ENCODE measurements at places on chromosomes 12 and 14.

DNA sequence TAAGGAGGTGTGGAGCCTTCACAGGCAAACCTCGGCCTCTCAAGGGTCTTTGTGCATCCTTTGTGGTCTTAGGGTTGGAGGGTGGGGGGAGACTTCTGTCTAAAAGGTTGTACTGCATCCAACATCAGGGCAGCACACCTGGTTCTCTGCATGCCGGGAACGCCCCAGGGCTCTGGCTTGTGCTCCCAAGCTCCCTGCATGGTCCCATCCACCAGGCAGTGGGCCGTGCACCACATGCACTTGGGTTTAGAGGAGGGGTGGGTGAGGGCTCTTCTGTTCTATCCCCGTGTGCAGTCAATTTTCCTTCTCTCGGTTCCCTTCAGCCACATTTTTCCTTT is 86.1 kb downstream of the CPSF2 start:
- DNase-seq: no peak

DNA sequence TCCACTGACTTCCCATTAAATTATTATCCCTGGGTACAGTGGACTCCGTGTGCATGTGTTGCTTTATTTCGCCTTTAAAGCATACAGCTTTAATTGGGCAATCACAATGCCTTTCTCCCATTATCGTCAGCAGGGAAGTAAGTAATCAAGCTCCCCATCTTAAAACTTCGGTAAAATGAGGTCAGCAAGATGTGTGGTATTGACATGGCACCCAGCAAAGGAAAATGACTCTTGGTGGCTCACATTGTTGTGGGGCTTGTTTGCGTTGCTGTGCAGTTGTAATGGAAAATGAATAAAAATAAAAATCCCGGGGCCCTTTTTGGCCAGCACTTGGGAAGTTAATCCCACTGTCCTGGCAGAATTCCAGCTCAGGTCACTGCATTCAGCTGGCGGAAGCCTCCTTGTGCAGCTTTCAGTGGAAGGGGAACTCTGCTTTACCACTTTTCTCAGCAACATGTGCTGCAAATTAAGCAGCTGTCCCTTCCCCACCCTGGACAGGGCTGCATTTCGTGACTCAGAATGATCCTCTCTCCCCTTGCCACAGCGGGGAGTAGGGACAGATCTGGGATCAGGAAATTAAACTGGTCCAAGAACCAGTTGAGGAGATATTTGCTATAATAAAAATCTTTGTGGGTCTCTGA is 13.9 kb upstream of the ATP2A2 start:
- no peak for DNase-seq

DNA sequence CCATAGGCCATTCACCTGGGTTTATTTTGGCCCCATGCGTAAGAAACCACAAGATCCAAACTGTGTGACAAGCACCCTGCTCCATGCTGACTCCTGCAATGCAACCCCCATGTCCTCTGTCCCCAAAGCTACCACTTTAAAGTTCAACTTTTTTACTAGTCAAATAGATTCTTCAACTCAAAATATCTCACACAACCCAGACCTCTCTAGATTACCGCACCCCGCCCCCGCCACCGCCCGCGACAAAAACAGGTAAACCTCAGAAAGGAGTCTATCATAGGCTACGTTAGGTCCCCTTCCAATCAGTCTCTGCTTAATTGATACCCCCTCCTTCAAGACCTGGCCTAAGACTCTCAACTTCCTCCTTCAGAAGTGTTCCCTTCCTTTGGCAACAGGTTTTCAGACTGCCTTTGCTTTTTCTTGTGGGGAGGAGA is 2.2 kb downstream of the ZFP36L1 start:
- DNase-seq: peak; percentile 37

GRCh38 chr14:90674716-90675115 is 141.5 kb downstream of the TTC7B start:
- no peak for DNase-seq
